ENCODE measurements at places on chromosomes 1 and 21.

GRCh38 chr1:106968644-106969043 lies 87.8 kb upstream of the PRMT6 start:
- no peak for DNase-seq

GRCh38 chr1:1779691-1780597 lies 1.7 kb upstream of the NADK start:
- no peak for DNase-seq

- DNase-seq: peak; percentile 41
Observed at GRCh38 chr1:61742620-61743430, 545 bp downstream of the PATJ start.

- no peak for DNase-seq
Observed at GRCh38 chr21:44757731-44758130, 43.9 kb downstream of the UBE2G2 start.

DNA sequence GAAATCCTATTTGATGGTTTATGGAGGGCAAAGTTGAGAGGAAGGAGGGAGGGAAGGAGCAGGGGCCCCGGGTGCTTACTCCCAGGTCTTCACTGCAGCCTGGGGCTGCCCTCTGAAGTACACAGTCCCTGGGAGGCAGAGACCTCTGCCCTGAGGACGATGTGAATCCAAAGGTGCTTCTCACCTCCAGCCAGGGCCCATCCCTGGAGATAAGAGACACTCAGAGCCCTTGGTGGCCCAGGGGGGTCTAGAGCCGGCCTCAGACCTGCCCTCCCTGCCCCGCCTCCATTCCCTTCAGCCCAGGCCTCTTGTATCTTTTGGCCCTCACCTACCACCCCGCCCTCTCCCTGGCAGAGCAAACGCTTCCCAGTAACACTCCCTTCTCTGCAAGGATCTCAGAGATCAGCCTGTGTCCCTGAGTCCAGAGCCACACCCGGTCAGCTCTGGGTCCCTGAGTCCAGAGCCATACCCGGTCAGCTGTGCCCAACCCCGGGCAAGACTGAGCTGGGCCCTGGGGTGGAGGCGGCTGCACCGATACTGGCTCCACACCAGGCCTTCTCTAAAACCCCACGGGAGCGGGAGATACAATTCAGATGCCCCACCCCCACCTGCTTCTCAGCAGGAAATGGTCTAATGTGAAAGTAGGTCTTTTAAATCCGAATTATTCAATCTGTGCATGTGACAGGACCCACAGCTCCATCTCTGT lies 3.6 kb upstream of the GNB1 start:
- DNase-seq: no peak
